Activated T-cell treated with anti-CD3 and anti-CD28 coated beads for 4 hours (primary cell): ENCODE measurements at places on chromosomes 1 and 21.

DNA sequence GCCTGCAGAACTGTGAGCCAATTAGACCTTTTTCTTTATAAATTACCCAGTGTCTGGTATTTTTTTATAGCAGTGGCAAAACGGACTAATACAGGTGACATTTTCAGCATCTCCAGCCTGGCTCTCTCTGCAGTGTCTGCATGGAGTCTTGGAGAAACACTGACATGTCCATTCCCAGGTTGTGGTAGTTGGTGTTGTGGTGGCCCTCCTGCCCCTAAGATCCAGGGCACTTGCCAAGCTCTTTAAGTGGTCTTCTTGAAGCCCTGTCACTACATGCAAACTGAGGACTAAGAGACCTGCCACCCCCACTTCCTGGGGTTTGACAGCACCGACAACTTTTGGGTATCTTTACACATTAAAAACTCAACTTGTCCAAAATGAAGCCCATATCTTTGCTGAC lies 419.4 kb downstream of the NPHP4 start:
- DNase-seq = no peak

DNA sequence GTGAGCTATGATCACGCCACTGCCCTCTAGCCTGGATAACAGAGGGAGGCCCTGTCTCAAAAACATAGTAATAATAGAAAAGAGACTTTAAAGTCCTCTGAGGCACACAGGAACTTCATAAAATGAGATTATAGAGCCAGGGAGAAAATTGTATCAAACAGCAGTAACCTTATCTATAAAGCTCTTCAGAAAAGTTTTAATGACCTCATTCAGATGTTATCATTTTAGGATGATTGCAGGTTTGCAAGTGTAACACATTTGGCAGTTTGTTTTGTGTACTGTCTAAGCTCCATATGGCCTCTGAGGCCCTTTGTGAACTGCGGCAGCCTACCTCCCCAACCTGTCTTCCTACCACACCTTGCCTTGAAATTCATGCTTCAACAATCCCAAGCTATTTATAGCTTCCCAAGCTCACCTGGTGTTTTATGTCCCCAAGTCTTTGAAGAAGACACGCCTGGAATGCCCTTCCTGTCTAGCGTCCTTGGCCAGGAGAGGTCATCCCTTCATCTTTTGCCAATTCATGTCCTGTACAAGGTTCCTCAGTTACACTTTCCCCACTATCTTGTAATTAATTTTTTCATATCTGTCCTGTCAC lies 8.5 kb upstream of the AKNAD1 start:
- no peak for DNase-seq

- no peak for DNase-seq
Measured at GRCh38 chr1:13617773-13618172, 34.1 kb downstream of the PDPN start.

DNA sequence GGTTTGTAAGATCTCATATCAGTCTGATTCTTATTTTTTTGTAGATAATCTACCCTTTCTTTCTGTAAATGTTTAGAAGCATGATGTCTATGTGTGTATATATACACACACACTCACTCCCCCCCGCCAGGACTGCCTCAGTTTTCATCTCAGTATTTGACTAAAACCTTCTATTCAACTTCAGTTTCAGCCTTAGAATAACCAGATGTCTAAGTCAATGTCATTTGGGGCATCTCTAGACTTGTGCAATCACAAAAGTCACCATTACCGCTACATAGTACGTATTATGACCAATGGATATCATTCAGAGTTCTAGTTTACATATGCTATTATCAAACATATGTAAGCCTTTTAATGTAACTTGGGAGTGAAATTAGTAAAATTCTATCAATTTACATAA lies 53.3 kb upstream of the BOLA1 start:
- DNase-seq = no peak

GRCh38 chr1:111593403-111594305 lies 25.9 kb upstream of the RAP1A start:
- no peak for DNase-seq

DNA sequence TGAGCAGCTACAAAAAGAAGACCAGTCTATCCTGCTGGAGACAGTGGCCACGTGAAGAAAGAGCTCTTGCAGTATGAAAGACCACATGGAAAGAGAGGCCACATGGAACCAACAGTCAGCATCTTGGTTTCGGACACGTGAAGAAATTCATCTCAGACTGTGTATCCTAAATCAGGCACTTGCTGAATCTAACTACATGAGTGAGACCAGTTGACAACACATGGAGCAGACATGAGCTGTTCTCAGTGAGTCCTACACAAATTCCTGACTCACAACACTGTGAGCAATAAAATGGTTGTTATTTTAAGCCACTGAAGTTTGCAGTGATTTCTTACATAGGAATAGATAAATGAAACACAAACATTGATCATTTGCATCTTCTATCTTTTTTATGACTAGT lies 2.4 kb upstream of the TAF1A start:
- DNase-seq = no peak

GRCh38 chr1:198253668-198254067 lies 96.9 kb downstream of the NEK7 start:
- DNase-seq = no peak

GRCh38 chr1:234277161-234277868 lies 95.9 kb upstream of the COA6 start:
- no peak for DNase-seq

DNA sequence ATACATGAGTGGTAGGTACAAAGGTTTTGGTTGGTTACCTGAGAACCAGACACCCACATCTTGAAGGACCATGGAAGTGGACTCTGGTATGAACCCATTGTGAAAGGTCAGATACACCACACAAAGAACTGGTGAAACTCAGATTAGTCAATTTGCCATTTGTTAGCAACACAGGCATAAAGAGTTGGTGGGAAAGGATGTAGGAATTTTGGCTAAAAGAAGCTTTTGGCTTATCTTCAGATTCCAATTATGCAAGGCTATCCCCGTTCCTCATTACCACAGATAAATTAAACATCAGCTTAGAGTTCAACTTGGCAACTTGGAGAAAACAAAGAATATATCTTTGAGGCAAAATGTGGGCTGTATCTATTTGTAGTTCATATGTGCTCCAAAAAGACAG lies 87.0 kb upstream of the IRF2BP2 start:
- no peak for DNase-seq

GRCh38 chr21:40057331-40057730 lies 190.1 kb downstream of the PCP4 start:
- no peak for DNase-seq

DNA sequence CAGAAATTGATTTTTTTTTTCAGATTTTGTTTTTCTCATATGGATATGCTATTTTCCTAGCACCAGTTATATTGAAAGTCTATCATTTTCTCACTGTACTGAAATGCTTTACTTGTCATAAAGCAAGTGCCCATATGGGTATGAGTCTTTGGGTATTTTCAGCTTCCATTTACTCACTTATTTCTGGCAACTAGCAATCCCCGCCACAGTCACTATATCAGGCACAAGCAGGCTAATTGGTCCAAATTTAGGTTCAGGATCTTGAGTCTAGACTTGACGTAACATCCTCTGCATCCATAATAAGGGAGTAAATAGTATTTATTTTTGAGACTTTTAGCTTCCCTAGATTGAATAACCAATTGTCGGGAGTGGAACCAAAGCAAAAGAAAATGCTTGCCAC lies 2.1 kb downstream of the OR10X1 start:
- DNase-seq = no peak
